Right cardiac atrium (tissue), 5 donors: ENCODE measurements at places on chromosomes 1 and 21. TPM values are rescaled to one million over a fixed set of nuclear protein-coding genes. Genes with fewer than 3 reads are reported as not detected.

Gene CACNA1S
- total RNA-seq = 0.09 TPM

Gene AGT
- total RNA-seq = 114 TPM

Gene KIRREL1
- total RNA-seq = 11.7 TPM

Gene GADD45A
- total RNA-seq = 18.1 TPM

Gene SPRR1B
- total RNA-seq = not detected

Gene TMPRSS15
- not detected for total RNA-seq

Gene SIK1
- 16.4 TPM for total RNA-seq

Gene DNAJC16
- total RNA-seq = 22.6 TPM

Gene OR2T3
- not detected for total RNA-seq

Gene TGFB2
- 1.8 TPM for total RNA-seq
